Tibial nerve (tissue), 4 donors: ENCODE measurements at places on chromosomes 5 and 9. TPM values are rescaled to one million over a fixed set of nuclear protein-coding genes. Genes with fewer than 3 reads are reported as not detected.

GRCh38 chr5:115549154-115549553, 4.6 kb upstream of the FEM1C start:
- no peak overlapping the region for H3K27ac ChIP-seq
- no peaks in the 10 kb centered on the region for H3K36me3 ChIP-seq
- H3K27me3 ChIP-seq, result no peaks in the 10 kb centered on the region
- no peak overlapping the region for H3K4me3 ChIP-seq
- no peak for DNase-seq
- no peaks in the 10 kb centered on the region for H3K4me1 ChIP-seq

- H3K36me3 ChIP-seq, result no peaks in the 10 kb centered on the region
- no peak for DNase-seq
- no peaks in the 10 kb centered on the region for H3K4me1 ChIP-seq
- no peak overlapping the region for H3K27ac ChIP-seq
- no peak overlapping the region for H3K4me3 ChIP-seq
Observed at GRCh38 chr5:41848983-41849382, 21.2 kb downstream of the OXCT1 start.

DNA sequence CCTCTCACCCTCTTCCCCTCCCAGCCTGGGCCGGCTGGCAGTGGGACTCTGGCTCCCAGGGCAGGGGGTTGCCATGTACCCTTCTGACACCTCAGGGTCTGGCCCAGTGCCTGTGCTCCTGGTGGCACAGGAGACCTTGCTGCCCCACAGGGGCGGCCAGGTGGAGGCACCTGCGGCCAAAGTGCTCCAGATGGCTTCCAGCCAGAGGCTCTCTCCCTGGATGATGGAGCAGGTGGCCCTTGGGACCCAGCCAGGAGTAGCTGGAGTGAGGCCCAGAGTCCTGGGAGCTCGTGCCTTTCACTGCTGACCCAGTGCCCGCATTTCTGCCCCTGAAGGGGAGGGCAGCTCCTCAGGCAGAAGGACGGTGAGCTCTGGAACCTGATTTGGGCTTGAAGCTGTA, 87.3 kb downstream of the NTNG2 start:
- peaks cover 21% of the 10 kb centered on the region for H3K27me3 ChIP-seq
- H3K4me1 ChIP-seq, result peaks cover 15% of the 10 kb centered on the region
- no peak overlapping the region for H3K27ac ChIP-seq
- no peak overlapping the region for H3K4me3 ChIP-seq
- no peak for DNase-seq

- H3K36me3 ChIP-seq, result peaks cover 2% of the 10 kb centered on the region
- DNase-seq, result no peak
- no peaks in the 10 kb centered on the region for H3K27me3 ChIP-seq
- no peak overlapping the region for H3K4me3 ChIP-seq
- H3K27ac ChIP-seq, result no peak overlapping the region
Observed at GRCh38 chr5:110752953-110753352, 14.1 kb downstream of the SLC25A46 start.

- H3K27me3 ChIP-seq, result no peaks in the 10 kb centered on the region
- no peak overlapping the region for H3K27ac ChIP-seq
- H3K36me3 ChIP-seq, result no peaks in the 10 kb centered on the region
- H3K4me3 ChIP-seq, result no peak overlapping the region
- H3K4me1 ChIP-seq, result no peaks in the 10 kb centered on the region
Observed at GRCh38 chr5:171647043-171647903, 138.3 kb upstream of the SMIM23 start.

DNA sequence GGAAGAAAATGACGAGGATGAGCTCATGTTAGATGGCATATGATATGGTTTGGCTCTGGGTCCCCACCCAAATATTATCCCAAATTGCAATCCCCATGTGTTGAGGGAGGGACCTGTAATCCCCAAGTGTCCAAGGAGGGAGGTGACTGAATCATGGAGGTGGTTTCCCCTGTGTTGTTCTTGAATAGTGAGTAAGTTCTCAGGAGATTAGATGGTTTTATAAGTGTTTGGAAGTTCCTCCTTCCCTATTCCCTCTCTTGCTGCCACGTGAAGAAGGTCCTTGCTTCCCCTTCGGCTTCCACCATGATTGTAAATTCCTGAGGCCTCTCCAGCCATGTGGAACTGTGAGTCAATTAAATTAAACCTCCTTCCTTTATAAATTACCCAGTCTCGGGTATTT, 10.1 kb downstream of the EDIL3 start:
- no peaks in the 10 kb centered on the region for H3K36me3 ChIP-seq
- no peak overlapping the region for H3K27ac ChIP-seq
- H3K27me3 ChIP-seq, result no peaks in the 10 kb centered on the region
- no peak for DNase-seq
- H3K4me1 ChIP-seq, result peaks cover 5% of the 10 kb centered on the region

DNA sequence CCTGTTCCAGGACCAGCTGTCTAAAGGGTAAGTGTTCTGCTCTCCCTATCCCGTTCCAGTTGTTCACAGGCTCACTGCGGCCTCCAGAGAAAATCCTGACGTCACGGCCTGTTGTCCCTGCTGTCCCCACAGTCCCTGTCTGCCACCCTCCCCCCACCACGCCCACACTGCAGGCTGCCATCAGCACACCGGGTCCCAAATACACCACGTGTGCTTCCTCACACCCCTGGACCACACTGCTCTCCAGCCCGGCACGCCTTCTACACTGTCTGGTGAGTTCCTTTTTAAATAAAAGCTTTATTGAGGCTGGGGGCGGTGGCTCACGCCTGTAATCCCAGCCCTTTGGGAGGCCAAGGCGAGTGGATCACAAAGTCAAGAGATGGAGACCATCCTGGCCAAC, 88.3 kb upstream of the RUFY1 start:
- H3K4me1 ChIP-seq, result no peaks in the 10 kb centered on the region
- no peak overlapping the region for H3K27ac ChIP-seq
- no peak for DNase-seq
- no peaks in the 10 kb centered on the region for H3K36me3 ChIP-seq

DNA sequence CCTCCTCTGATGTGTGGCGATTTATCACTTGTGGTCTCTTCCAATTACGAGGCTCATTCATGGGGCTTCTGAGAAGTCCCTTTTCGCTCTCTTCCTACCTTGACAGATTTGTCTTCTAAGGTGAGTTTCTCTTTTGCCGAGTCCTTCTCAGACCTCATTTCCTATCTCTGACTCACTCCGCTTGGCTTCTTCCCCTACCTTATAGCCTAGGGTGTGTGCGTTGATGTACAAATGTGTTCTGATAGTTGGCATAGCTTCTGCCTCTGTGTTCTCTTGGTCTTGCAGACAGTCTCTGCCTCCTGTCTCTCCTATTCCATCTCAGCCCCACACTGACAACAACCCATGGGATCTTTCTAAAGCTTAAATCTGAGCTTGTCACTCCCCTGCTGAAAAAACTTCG, 56.9 kb upstream of the SHB start:
- no peak for DNase-seq
- no peak overlapping the region for H3K4me3 ChIP-seq
- H3K27ac ChIP-seq, result no peak overlapping the region
- no peaks in the 10 kb centered on the region for H3K4me1 ChIP-seq
- no peaks in the 10 kb centered on the region for H3K27me3 ChIP-seq

- no peaks in the 10 kb centered on the region for H3K4me1 ChIP-seq
- H3K4me3 ChIP-seq, result no peak overlapping the region
- no peak overlapping the region for H3K27ac ChIP-seq
- no peaks in the 10 kb centered on the region for H3K36me3 ChIP-seq
Observed at GRCh38 chr5:51181208-51181894, 201.9 kb upstream of the ISL1 start.

Gene MARCHF11
- total RNA-seq, result not detected

Gene ZNF462
- total RNA-seq, result 26.2 TPM

Gene RASGEF1C
- 11.6 TPM for total RNA-seq

Gene DMRTA1
- 0.84 TPM for total RNA-seq

Gene POLR1E
- total RNA-seq, result 14.1 TPM

Gene TERT
- not detected for total RNA-seq

Gene S100Z
- total RNA-seq, result not detected

Gene CKS2
- 7.2 TPM for total RNA-seq

Gene AIF1L
- 42.9 TPM for total RNA-seq
